ENCODE measurements at places on chromosomes 16 and 17. TPM values are rescaled to one million over a fixed set of nuclear protein-coding genes. Genes with fewer than 3 reads are reported as not detected.
A peak's percentile ranks its signal among the peaks of the same experiment; 100 is the strongest.

MOSMO gene
- 21.0 TPM for total RNA-seq

ALKBH5 gene
- total RNA-seq = 132 TPM

KRT40 gene
- total RNA-seq = not detected

SLC6A2 gene
- 2.6 TPM for total RNA-seq

DNA sequence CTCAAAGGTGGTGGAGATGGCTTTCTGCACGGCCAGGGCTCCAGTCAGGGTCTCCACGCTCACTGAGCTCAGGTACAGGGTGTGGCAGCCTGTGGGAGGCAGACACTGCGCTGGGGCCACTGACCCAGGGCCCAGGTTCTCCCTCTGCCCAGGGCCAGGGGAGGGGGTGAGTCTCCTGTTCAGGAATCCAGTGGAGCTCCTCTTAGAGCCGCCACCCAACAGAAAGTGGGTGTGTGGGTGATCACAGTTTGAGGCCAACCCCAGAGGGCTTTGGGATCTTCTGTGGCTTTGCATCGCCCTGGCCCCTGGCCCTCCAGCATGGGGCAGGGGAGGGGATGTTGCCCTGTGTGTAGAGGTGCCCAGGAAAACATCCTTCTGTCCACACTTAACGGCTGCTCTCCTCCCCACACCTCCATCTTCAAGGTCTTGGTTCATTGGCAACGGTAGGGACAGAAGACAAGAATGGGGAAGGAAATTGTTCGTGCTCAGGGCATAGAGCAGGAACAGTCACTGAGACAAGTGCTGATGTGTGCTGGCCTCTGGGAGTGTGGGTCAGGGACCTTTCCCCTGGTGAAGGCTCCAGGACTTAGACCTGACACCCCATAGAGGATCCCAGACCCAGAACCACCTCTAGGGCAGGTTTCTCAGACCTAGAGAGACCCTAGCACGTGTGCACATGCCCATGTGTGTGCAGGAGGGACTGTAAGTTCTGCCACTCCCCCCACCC lies 21.5 kb downstream of the TNS4 start:
- no peak overlapping the region for H3K4me3 ChIP-seq
- H3K4me1 ChIP-seq = no peaks in the 10 kb centered on the region
- H3K27ac ChIP-seq = no peak overlapping the region
- no peaks in the 10 kb centered on the region for H3K36me3 ChIP-seq
- no peak for DNase-seq
- H3K27me3 ChIP-seq = no peaks in the 10 kb centered on the region

GRCh38 chr16:58699151-58699550 lies 14.6 kb upstream of the SLC38A7 start:
- no peak overlapping the region for H3K27ac ChIP-seq
- no peak for DNase-seq
- no peaks in the 10 kb centered on the region for H3K4me1 ChIP-seq
- H3K27me3 ChIP-seq = no peaks in the 10 kb centered on the region
- no peak overlapping the region for H3K4me3 ChIP-seq

DNA sequence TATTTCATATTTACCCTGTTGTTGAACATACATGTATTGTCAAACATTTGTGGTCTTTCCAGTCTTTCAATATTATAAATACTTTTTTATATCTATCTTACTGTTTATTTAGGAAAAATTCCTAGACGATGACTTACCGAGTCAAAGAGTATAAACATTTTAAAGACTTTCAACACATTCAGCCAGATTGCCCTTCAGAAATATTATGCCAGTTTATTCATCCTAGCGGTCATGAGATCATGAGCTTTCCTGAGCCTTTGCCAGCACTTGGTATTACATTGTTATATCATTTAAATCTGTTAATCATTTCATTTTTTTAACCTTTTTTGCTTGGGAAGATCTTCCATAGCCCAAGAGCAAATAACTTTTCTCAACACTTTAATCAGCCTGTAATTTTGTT lies 197.4 kb downstream of the SPECC1 start:
- no peaks in the 10 kb centered on the region for H3K27me3 ChIP-seq
- H3K36me3 ChIP-seq = no peaks in the 10 kb centered on the region
- H3K4me3 ChIP-seq = no peak overlapping the region
- DNase-seq = no peak

DNA sequence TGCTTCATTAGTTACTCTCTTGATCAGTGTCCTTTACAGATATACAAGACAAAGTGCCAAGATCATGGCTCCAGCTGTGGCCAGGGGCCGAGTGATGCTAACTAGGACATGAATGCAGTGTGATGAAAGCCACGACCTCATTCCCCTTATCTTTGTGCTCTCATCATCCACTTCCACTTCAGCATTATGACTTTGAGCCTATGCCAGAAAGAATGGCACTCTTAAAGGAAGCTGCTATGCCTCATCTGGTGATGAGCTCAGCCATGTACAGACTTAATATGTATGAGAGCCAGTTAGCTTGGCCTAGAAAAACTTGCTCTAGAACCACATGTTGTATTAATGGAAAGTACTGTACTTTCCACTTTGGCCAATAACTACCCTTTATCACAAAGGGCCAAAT lies 179.1 kb downstream of the TOX3 start:
- H3K27ac ChIP-seq = no peak overlapping the region
- no peaks in the 10 kb centered on the region for H3K4me1 ChIP-seq
- no peak for DNase-seq
- no peak overlapping the region for H3K4me3 ChIP-seq

DNA sequence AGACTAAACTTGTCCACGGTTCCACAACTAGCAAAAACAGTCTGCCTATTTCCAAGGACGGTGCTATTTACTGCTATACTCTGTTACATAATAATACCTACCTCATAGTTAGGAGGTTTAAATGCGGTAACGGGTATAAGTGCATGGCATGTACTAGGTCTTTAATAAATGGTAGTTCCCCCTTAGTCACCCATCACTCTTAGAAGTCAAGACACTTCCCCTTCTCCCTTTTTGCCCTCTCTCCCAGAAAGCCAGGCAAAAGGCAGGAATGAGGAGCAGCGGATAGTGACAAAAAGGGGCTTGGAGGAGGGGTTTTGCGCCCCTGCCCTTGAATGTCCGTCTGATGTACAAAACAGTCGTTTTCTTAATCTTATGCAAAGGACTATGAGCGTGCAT lies 1.1 kb upstream of the LSM12 start:
- H3K4me1 ChIP-seq = peaks cover 14% of the 10 kb centered on the region
- H3K27ac ChIP-seq = no peak overlapping the region
- H3K36me3 ChIP-seq = no peaks in the 10 kb centered on the region
- no peak overlapping the region for H3K4me3 ChIP-seq

GRCh38 chr17:2841606-2842005 lies 45.4 kb downstream of the RAP1GAP2 start:
- H3K36me3 ChIP-seq = no peaks in the 10 kb centered on the region
- DNase-seq = no peak
- no peak overlapping the region for H3K27ac ChIP-seq
- H3K27me3 ChIP-seq = no peaks in the 10 kb centered on the region

GRCh38 chr16:47499080-47499699 lies 38.1 kb downstream of the PHKB start:
- H3K4me3 ChIP-seq = no peak overlapping the region
- no peaks in the 10 kb centered on the region for H3K27me3 ChIP-seq
- H3K27ac ChIP-seq = no peak overlapping the region
- no peak for DNase-seq
- H3K36me3 ChIP-seq = no peaks in the 10 kb centered on the region
- no peaks in the 10 kb centered on the region for H3K4me1 ChIP-seq

DNA sequence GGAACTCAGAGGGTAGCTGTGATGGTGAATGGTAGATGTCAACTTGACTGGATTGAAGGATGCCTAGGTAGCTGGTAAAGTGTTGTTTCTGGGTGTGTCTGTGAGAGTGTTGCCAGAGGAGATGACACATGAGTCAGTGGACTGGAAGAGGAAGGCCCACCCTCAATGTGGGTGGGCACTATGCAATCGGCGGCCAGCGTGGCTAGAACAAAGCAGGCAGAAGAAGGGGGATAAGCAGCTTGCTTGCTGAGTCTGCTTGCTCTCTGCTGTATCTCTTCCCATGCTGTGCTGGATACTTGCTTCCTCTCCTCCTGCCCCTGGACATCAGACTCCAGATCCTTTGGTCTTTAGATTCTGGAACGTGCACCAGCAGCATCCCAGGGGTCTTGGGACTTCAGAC lies 128.1 kb downstream of the AIPL1 start:
- DNase-seq = no peak
- no peak overlapping the region for H3K4me3 ChIP-seq
- H3K4me1 ChIP-seq = no peaks in the 10 kb centered on the region
- no peak overlapping the region for H3K27ac ChIP-seq
- H3K36me3 ChIP-seq = no peaks in the 10 kb centered on the region

GRCh38 chr17:10251212-10251948 lies 53.0 kb upstream of the GAS7 start:
- H3K36me3 ChIP-seq = no peaks in the 10 kb centered on the region
- no peak for DNase-seq
- no peak overlapping the region for H3K27ac ChIP-seq
- no peak overlapping the region for H3K4me3 ChIP-seq
- H3K4me1 ChIP-seq = no peaks in the 10 kb centered on the region

DNA sequence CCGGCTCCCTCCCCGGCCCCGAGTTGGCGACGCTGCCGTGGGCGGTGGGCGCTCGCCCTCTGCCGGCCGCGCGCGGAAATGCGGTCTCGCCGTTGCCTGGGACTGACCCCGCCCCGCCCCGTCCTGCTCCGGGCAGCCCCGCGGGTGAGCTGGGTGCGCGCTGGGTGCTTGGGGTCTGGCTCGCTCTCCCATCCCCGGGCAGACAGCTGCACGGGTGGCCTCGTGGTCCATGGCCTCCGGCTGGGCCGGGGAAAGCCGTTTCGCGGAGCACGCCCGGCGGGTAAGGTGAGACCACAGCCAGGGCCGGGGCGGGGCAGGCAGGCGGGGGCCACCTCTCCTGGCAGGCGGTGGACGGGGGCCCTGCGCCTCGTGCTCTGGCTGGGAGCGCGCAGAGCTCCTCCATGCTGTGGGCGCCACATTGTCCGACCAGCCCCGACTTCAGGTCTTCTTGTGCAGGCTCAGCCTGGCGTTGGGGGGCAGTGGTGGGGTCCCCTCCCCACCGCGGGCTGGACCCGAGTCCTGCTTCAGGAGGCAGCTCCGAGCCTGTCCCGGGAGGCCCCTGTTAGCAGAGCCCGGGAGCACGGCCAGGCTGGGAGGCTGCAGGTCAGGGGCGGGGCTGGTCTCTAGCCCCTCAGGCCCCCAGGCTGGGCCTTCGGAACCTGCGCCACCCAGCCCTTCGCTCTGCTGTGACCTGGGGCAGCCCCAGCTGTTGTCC lies 7.0 kb upstream of the C1QTNF8 start:
- H3K27ac ChIP-seq = no peak overlapping the region
- peaks cover 6% of the 10 kb centered on the region for H3K27me3 ChIP-seq
- H3K36me3 ChIP-seq = no peaks in the 10 kb centered on the region
- H3K4me3 ChIP-seq = no peak overlapping the region
- H3K4me1 ChIP-seq = no peaks in the 10 kb centered on the region
- peak; percentile 32 for DNase-seq

Data from prostate gland (tissue), 2 donors.